ENCODE measurements at places on chromosomes 2 and 18.

DNA sequence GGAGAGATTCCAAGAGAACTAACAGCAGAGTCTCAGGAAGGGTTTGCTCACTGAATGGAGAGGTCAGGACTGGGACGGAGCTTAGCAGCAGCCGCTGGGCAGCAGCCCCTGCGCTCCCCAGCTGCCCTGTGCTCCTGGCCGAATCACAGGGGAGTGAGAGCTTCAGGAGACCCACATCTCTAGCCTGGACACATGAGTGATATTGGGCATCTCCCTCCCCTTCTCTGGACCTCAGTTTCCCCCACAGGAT is 511 bp downstream of the MATN3 start:
- DNase-seq = no peak

DNA sequence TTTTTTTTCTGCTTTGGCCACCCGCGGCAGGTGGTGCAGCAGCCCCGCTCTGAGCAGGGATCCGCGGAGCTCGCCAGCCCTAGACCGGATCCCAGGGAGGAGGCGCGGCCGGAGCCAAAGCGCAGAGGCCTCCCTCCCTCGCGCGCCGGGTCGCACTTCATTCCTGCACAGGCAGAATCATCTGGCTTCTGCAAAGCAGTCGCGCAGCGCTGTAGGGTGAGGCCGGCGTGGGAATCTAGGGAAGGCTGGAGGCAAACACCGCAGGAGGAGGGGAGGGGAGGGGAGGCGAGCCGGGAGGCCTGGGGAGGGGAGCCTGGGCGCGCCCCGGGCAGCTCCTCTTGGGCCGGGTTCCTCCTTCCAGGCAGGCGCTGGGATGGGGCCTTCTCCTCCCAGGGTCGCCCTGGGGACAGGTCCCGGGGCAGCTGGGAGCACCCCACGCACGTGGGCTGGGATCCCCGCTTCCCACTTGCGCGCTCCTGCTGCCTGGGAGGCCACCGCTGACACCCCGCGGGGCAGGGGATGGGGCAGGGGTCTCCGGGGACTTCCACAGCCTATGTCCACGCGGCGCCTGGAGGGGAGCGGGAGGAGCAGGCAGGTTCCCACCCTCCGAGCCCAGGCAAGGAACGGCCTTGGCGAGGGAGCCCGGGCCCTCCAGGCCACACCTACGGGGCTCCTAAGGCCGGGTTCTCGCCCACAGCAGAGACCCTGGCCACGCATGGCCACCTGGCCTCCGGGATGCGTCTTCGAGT is 45.0 kb downstream of the MBP start:
- no peak for DNase-seq

DNA sequence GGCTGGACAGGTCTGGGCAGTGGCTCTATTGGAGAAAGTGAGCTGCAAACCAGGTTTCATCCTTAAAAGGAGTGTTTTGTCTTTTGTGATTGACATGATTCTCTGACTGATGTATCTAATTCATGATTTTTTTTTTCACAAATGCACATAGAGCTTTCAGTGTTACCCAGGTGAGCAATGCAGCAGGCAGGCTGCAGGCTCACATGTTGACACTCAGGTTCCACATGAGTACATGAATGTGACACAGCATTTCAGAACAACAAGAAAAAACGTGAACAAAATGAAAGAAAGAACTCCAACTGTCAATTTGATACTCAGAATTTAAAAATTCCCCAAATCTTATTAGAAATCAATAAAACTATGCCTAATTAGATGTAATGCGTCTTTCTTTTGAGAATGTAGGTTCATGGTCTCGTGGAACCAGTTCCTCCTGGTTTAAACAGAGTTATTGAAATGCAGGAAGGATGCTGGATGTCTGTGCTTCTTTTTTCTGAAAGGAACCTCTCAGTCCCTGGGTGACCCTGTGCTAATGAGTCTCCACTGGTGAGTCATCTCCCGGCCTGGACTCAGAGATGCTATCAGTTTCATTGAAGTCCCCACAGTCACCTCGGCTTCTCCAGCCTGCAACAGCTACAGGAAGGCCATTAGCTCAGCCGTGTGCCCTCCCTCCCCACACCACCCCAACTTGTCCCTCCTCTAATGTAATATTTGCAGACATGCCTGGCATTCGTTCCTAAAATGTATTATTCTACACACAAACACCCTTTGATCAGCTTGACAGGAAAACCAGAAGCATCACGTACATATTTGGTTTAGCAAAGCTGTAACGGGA is 430.4 kb downstream of the LPIN1 start:
- DNase-seq = no peak

GRCh38 chr18:79571211-79572092 is 108.2 kb upstream of the CTDP1 start:
- no peak for DNase-seq

- DNase-seq = no peak
These were observed 90.0 kb upstream of the TAF1B start for GRCh38 chr2:9753276-9753600.

- no peak for DNase-seq
These were observed 8.0 kb downstream of the TUBA3E start for GRCh38 chr2:130190237-130190636.

DNA sequence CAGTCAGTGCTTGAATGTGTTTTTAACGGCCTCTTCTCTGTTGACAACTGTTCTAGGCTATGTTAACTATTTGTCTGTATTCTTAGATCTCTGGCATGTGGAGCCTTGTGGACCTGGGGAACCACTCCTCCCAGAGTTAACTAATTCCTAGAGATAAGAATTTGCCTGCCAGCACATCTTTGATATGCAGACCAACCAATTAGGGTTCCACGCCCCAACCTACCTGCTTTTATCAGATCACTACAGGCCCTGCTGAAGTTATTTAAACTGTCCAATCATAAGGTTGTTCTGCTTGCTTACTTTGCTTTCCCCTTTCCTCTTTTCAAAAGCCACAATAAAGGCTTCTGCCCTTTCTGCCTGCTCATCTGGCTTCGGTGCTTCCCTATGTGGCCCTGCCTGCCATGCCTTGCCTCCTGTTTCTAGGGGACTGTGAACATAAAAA is 8.5 kb upstream of the CYBRD1 start:
- DNase-seq = no peak

GRCh38 chr2:224984637-224985036 is 57.6 kb downstream of the DOCK10 start:
- DNase-seq = no peak

GRCh38 chr18:2169656-2170055 is 401.6 kb downstream of the METTL4 start:
- DNase-seq = no peak

DNA sequence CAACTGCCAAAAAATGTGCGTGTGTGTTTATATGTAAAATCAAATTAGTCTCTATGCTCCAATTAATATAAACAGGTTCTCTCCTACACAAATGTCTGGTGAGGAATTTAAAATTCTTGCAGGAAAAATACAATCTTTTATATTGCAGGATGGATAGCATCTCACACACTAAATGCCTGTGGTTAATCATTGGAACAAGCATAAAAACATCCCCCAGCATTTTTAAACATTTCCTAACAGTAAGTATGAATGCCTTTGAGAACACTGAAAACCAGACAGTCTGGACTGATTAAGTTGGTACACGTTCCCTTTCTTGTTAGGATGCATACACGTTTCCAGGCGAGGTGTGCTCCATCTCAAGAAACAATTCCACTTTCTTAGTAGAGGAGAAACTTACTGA is 29.9 kb upstream of the PDE1A start:
- no peak for DNase-seq

DNA sequence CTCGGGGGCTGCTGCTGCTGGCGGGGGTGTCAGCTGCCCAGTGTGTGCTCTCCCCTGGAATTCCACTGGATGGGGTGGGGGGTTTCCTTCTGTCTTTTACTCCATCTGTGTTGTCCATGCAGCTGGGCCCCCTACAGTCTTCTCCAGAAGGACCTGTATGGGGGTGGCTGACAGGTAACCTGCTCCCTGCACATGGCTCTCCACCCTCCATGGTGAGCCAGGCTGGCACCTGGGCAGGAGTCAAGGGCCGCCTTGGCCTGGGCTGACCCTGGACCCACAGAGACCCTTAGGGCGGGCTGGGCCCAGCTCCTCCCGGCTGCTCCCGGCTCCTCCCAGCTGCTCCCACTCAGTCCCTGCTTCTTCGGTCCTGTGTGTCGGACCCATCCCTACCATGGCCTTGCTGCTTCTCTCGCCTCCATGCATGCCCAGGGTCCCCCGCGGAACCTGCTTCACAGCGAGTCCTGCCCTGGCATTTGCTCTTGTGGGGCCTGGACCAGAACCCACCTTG is 15.0 kb downstream of the SNTG2 start:
- no peak for DNase-seq

DNA sequence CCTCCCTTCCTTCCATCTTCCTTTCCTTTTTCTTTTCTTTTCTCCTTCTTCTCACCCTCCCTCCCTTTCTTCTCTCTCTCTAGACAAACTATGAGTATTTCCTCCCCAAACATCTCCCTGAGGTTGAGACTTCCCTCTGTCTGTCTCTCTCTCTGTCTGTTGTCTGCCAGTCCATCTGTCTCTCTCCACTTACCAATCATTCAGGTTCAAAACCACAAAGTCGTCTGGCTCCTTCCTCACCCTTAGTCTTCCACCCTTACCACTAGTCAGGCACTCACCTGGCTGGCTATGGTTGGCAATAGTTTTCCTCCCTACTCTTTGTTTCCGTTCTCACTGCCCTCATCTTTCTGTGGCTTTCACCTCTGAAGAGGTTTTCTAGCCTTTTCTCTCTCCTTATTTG is 12.9 kb downstream of the CCL20 start:
- DNase-seq = no peak

GRCh38 chr2:26627350-26628105 is 13.6 kb downstream of the CIB4 start:
- no peak for DNase-seq

- no peak for DNase-seq
These were observed 21.7 kb downstream of the ASPRV1 start for GRCh38 chr2:69939722-69940121.

DNA sequence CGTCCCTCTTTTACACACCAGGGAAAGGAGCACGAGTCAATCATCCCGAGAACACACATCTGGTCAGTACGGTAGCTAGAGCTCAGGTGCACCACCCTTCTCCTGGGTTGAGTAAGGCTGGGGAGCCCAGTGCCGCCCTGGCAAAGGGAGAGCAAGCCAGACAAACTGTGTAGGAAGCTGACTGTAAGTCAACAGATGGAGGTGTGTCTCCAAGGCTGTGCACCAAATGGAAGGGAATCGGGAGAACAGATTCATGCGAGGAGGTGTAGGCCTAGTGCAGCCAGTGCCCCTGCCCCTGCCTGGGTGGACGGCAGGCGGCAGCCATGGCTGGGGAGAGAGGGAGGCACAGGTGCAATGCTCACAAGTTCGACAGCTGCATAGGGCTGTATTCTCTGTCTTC is 65.7 kb downstream of the CELF4 start:
- DNase-seq = no peak

- no peak for DNase-seq
These were observed 480.9 kb downstream of the TSN start for GRCh38 chr2:122236152-122236874.

- DNase-seq = no peak
These were observed 220.2 kb upstream of the PIEZO2 start for GRCh38 chr18:11369556-11369955.

GRCh38 chr2:43818761-43819160 is 19.9 kb downstream of the ABCG5 start:
- no peak for DNase-seq

- DNase-seq = no peak
These were observed 66.5 kb downstream of the PDCL3 start for GRCh38 chr2:100629309-100629708.

DNA sequence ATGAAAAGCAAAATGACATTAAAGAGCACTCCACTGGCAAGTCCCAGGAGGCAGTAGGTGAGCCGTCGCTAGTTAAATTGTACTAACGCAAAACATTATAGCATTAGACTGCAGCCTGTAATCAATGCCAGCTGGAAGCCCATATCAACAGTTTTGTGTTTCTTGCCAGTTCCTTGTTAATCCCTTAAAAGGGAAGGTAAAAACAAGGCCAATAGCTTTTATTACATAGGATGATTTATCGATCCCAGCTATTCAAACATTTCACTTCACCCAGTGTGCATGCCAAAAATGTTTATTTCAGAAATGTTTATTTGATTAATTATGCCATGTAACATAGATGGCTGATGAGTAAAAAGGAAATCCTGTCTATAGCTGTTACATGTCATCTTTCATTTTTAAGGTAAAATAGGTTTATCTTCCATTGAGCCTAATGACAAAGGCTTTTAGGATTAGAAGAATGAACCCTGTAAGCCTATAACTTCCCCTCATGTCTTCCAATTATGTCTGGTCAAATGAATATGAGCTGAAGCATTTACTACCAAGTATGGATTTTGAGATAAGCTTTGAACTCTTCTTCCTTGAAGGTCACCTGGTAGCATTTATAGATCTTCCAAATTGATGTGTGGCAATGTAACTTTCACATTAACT is 591.2 kb downstream of the RNF144A start:
- no peak for DNase-seq

DNA sequence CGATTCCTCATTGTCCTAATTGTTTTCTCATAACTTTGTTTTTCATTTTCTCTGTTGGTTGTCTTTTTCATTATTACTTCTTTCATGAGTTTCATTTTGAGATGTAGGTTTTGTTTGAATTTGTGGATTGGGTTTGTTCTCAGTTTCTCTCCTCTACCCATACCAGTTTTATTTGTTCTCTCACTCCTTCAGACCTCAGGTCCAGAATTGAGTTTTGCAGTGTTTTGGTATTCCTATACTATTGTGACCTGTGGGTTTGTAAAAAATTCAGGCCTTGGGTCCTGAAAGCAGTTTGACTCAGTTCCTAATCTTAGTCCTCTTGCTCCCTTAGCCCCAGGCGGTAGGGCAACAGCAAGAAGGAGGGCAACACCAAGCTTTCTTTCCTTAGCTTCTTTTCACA is 28.3 kb upstream of the UBE2E3 start:
- no peak for DNase-seq

GRCh38 chr2:3571284-3571683 is 3.8 kb upstream of the RPS7 start:
- DNase-seq = no peak

DNA sequence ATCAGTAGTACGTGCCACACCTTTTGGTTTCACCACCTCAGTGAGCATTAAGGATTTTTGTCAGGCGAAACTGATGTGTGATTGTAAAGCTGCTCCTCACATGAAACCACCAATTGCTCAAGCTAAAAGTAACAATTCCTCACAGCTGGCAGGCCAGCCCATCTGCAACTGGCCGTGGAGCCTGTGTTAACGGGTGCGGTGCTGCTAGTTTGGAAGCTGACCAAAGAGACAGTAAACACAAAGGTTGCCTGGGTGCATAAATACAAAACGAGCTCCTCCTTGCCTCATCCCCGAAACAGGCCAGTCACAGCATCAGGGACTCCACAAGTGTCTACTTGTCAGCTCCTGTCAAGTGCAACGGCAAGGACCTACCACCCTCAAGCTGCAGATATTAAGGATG is 32.0 kb downstream of the LGALSL start:
- DNase-seq = no peak

- DNase-seq = no peak
These were observed 9.3 kb upstream of the RGPD4 start for GRCh38 chr2:107817378-107817777.

GRCh38 chr2:97718942-97719341 is 5.6 kb downstream of the ZAP70 start:
- no peak for DNase-seq
